Progenitor cell of endocrine pancreas (in vitro differentiated cells): ENCODE measurements at places on chromosomes 12 and 14.

GRCh38 chr12:66920205-66920604 lies 241.3 kb upstream of the GRIP1 start:
- no peak for DNase-seq

GRCh38 chr14:99850709-99851108 lies 57.5 kb downstream of the EML1 start:
- DNase-seq: no peak

DNA sequence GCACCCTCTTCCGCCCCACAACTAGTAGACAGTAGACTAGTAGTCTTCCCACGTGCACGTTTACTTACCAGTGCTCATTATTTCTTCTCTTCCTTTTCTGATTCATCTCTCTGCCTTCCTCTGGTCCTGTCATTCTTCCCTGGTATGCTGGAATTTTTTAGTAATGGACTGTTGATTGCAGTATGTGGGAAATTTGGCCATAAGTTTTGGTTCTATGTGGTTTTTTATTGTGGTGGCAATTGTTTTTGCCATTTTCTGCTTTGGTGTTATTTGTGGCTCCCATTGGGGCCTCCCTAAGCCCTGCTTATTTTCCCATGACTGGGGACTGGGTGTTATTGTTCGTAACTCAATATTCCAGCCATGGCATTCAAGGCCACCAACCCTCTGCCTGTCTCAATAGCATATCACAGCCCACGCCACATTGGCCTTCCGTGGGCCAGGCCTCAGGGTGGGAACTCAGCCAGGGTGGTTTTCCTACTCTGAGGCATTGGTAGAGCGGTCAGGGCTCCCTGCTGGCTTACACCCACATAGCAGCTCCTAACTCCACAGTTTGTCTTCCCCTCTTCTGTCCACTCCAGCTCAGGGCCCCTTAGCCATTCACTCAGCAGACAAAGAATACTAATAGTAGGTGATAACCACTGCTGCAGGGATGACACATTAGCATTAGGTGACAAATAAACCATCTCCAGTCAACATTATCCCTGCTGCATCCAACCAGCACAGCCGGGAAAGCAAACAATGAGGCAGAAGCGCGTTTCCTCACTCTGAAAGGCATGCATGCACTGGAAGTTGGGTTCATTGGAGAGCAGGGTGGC lies 321.5 kb downstream of the CACNA1C start:
- DNase-seq: no peak

GRCh38 chr14:93375673-93376156 lies 28.7 kb downstream of the COX8C start:
- no peak for DNase-seq

DNA sequence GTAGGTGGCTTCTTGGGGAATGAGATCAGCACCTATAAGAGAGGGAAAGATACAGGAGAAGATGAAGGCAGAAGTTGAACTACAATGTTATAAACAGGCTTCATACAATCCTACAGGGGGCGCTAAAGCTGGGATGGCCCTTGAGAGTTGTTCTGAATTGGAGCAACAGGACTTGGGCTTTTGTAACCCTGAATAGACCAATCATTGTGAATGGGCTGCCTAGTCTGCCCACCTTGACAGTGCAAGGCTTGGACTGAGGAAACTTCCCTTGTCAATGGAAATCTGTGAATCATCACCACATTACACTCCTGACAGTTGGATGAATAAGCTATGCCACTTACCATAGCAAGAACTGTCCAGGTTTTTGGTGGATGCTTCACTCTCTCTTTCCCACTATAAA lies 306.1 kb downstream of the KCNC2 start:
- no peak for DNase-seq

- no peak for DNase-seq
Observed at GRCh38 chr14:55599250-55599879, 19.4 kb downstream of the KTN1 start.

GRCh38 chr14:88765130-88765529 lies 27.6 kb downstream of the EML5 start:
- no peak for DNase-seq

GRCh38 chr12:126055521-126055920 lies 990.3 kb downstream of the AACS start:
- no peak for DNase-seq
